Upper lobe of right lung (tissue), 1 donor: ENCODE measurements at places on chromosomes 7 and 10. TPM values are rescaled to one million over a fixed set of nuclear protein-coding genes. Genes with fewer than 3 reads are reported as not detected.

Gene LHPP
- 16.2 TPM for total RNA-seq

DNA sequence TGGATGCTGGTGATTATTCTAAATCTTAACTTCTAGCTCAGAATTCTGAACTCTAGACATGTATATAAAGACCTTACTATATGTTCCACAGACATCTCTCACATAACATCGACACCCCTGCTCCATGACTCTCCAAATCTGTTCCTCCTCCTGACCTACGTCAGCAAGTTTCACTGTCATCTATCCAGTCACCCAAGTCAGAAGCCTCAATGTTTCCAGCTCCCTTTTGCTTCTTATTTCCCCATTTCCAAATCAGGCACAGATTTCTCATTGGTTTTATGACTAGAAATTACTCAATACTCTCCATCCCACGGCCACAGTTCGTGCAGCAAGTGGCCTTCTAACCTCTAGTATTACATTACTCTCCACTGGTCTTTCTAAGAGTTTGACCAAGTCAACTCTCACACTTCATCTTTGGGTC, 28.5 kb downstream of the EPC1 start:
- H3K36me3 ChIP-seq, result no peaks in the 10 kb centered on the region
- H3K27me3 ChIP-seq, result no peaks in the 10 kb centered on the region
- no peak overlapping the region for H3K4me3 ChIP-seq
- H3K27ac ChIP-seq, result no peak overlapping the region
- peaks cover 78% of the 10 kb centered on the region for H3K4me1 ChIP-seq

Gene EBF3
- total RNA-seq, result 0.20 TPM

GRCh38 chr7:55276572-55277295, 88.4 kb upstream of the LANCL2 start:
- no peaks in the 10 kb centered on the region for H3K36me3 ChIP-seq
- H3K4me1 ChIP-seq, result no peaks in the 10 kb centered on the region
- H3K4me3 ChIP-seq, result no peak overlapping the region
- no peak for DNase-seq

Gene STEAP1B
- 2.5 TPM for total RNA-seq

Gene SORCS3
- total RNA-seq, result not detected

DNA sequence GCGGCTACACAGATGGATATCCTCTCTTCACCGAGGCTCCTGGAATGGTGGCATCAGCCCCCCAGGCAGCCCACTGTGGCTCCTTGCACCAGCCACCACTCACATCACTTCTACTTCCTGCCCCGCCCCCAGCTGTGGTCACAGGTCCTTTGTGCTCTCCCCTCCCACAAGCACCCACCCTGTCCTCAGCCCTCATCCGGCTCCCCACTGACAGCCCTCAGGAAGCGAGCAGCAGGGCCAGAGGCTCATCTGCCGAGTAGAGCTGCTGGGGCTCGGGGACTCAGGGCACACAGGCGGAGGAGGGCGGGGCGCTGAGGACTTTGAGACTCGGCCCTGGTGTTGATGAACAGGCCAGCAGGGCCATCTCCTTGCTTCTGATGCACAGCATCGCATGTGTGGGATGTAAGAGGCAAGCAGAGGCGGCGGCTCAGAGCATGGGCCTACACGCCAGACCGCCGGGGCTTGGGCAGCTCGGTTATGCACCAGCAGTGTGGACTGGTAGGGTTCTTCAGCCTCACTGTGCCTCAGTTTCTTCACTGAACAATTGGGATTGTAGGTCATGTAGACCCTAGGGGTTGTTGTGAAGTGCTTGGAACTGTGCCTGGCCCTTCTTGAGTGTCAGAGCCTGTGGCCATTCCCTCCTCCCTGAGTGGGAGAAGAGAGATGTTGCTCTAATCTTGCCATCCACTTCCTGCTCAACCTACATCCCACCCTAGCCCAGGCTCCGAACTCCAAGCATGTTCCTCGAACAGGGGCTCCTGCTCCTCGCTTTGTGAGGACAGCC, at the start of gene PRF1:
Gene PRF1, minus strand, starts transcription at position 77 of the 784 bp plus-strand sequence. CDS start 1,839 bp downstream, outside the sequence.
- no peaks in the 10 kb centered on the region for H3K4me1 ChIP-seq
- H3K27me3 ChIP-seq, result no peaks in the 10 kb centered on the region
- H3K27ac ChIP-seq, result peak within 1 kb of the TSS; percentile 60
- DNase-seq, result peak; percentile 73

- H3K27me3 ChIP-seq, result no peaks in the 10 kb centered on the region
- peaks cover 65% of the 10 kb centered on the region for H3K36me3 ChIP-seq
- DNase-seq, result no peak
- no peak overlapping the region for H3K27ac ChIP-seq
Measured at GRCh38 chr10:125812128-125812750, 10.8 kb downstream of the UROS start.

GRCh38 chr10:338171-339037, 203.1 kb downstream of the ZMYND11 start:
- H3K27ac ChIP-seq, result no peak overlapping the region
- DNase-seq, result peak; percentile 48
- H3K36me3 ChIP-seq, result peaks cover 10% of the 10 kb centered on the region
- no peak overlapping the region for H3K4me3 ChIP-seq

Gene TMEM26
- 0.46 TPM for total RNA-seq

DNA sequence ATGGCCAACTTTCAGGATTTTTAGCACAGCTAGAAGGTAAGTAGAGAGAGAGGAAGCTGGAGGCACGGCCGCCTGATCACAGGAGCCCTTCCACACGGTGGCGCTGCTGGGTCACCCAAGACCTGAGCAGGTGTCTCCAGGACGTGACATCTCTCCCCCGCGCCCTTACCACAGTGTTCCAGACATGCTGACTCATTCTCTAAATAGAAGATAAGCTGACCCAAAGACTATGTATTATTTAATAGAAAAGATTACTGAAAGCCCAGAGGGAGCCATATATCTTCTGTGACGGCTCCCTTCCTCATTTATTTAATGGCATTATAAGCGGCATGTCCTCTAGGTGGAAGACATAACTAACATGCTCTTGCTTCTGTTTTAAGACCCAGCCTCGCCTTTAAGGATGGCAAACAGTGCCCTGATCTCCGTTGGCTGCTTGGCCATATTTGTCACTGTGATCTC, 26.0 kb upstream of the MALSU1 start:
- peaks cover 5% of the 10 kb centered on the region for H3K27me3 ChIP-seq
- no peak overlapping the region for H3K27ac ChIP-seq
- H3K36me3 ChIP-seq, result peaks cover 7% of the 10 kb centered on the region
- DNase-seq, result peak; percentile 95
- peak overlapping the region; percentile 14 for H3K4me3 ChIP-seq

Gene METTL27
- total RNA-seq, result 2.3 TPM
